PC-9 (cell line): ENCODE measurements at places on chromosomes 13 and 19.
A peak's percentile ranks its signal among the peaks of the same experiment; 100 is the strongest.

DNA sequence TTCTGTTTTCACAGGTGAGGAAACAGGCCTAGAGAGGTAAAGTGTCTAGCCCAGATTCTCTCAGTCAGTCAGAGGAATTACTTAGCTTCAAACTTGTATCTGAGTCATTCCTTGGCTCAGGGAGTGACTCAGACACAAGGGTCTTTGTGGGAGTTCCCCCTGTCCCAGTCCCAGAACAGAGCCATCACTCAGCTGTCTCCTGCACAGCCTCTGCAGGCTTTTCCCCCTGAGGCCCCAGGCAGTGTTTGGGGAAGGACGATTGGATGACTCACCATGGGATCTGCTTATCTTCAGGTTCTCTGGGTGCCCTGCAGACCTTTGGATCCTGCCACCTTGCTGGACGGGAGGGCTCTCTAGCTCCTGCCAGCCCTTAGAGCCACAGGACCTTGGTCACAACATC lies 13.2 kb downstream of the ZNF793 start:
- peak; percentile 30 for DNase-seq

- H3K4me1 ChIP-seq = peaks cover 25% of the 10 kb centered on the region
- peak; percentile 81 for DNase-seq
- H3K27ac ChIP-seq = no peak overlapping the region
- no peaks in the 10 kb centered on the region for H3K36me3 ChIP-seq
- no peaks in the 10 kb centered on the region for H3K27me3 ChIP-seq
- peak overlapping the region; percentile 64 for H3K4me3 ChIP-seq
Measured at GRCh38 chr19:9792206-9793070, 23.9 kb upstream of the ZNF846 start.

DNA sequence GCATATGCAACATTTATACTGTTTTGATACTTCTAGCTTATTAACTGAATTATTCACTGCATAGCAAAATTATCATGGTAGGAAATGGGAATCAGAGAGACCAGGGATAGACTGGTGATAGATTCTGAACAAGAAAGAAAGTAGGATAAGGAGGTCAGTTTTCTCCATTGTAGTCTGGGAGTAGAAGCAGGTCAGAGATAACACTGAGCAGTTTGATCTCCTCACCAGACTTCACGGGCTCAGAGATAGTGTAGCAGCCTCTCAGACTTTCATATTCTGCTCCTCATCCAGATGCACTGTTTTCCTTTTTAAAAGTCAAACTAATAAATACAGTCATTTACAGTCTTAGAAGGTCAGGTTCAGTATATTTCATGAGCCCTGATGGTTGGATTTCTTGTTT lies 56.0 kb upstream of the MYO16 start:
- no peak overlapping the region for H3K27ac ChIP-seq
- H3K4me3 ChIP-seq = no peak overlapping the region
- DNase-seq = no peak
- no peaks in the 10 kb centered on the region for H3K36me3 ChIP-seq
- no peaks in the 10 kb centered on the region for H3K4me1 ChIP-seq

GRCh38 chr13:26458196-26458749 lies 99.2 kb upstream of the WASF3 start:
- no peak overlapping the region for H3K27ac ChIP-seq
- H3K4me3 ChIP-seq = no peak overlapping the region
- H3K27me3 ChIP-seq = no peaks in the 10 kb centered on the region
- DNase-seq = no peak
- H3K36me3 ChIP-seq = no peaks in the 10 kb centered on the region

GRCh38 chr19:51822946-51823345 lies 28.0 kb downstream of the FPR3 start:
- no peaks in the 10 kb centered on the region for H3K36me3 ChIP-seq
- H3K4me3 ChIP-seq = no peak overlapping the region
- no peak for DNase-seq
- no peak overlapping the region for H3K27ac ChIP-seq
- H3K4me1 ChIP-seq = no peaks in the 10 kb centered on the region
- H3K27me3 ChIP-seq = peaks cover 4% of the 10 kb centered on the region; the same call in 1 of the 2 replicates

DNA sequence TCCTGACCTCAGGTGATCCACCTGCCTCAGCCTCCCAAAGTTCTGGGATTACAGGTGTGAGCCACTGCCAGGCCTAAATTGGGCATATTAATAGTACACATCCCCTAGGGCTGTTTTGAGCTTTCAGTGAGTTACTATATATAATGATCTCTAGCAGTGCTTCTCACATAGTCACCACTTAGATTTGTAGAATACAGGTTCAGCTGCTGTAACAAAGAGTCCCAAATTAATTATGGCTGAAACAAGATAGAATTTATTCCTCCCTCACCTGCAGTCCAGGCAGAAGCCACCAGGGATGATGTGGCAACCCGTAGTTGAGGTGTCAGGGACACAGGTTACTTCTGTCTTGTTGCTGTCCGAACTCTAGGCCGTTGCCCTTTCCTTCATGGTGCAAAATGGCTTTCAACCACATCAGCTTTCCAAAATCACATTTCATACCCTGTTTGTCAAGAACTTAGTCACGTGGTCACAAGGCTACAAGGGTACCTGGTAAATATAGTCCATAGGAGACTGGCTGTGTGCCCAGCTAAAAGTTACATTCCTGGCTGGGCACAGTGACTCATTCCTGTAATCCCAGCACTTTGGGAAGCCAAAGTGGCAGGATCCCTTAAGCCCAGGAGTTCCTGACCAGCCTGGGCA lies 2.9 kb downstream of the PROSER3 start:
- no peaks in the 10 kb centered on the region; the same call in 1 of the 2 replicates for H3K36me3 ChIP-seq
- no peak for DNase-seq
- no peaks in the 10 kb centered on the region for H3K27me3 ChIP-seq

GRCh38 chr19:29076963-29077362 lies 136.0 kb downstream of the UQCRFS1 start:
- H3K27me3 ChIP-seq = peaks cover 59% of the 10 kb centered on the region
- no peak overlapping the region for H3K27ac ChIP-seq
- no peaks in the 10 kb centered on the region for H3K36me3 ChIP-seq
- no peak overlapping the region for H3K4me3 ChIP-seq
- no peak for DNase-seq

DNA sequence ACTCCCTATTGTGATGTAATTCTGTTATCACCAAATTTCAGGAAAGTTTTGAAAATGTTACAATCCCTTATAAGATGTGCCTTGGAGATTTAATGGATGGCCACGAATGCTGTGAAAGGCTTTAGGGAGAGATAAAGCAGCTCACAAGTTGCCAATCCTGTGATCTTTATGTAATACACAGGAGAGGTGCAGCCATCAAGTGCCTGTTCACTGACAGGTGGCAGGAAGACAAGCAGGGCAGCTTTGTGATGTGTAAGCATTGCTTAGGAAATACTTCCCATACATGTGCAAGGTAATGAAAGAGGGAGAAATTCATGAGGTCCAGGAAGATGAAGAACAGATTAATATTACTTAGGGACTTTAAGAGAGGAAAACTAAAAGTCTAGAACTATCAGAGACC lies 628.8 kb downstream of the SLITRK6 start:
- H3K4me1 ChIP-seq = no peaks in the 10 kb centered on the region
- no peak overlapping the region for H3K27ac ChIP-seq
- DNase-seq = no peak

DNA sequence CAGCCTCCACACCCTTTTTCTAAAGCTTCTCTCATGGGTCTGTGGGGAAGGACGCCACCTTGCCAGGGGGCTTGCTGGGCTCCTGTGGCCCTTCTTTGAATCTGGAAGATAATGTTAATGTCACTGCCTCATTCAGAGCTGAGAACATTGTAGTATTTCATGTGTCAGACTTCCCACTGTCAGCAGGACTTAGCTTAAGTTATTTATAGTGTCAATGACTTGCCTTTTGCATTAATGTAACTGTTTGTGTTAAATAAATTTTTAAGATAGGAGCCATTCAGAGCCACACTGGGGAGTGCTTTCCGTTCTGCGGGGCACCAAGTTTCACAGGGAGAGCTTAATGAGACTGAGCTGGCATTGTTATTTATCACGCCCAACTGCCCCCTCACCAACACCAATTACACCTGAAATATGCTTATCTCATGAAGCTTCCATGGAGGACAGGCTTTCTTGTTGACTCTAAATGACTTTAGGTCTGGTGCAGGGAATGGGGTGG lies 226.9 kb upstream of the UBL3 start:
- H3K36me3 ChIP-seq = no peaks in the 10 kb centered on the region
- no peak for DNase-seq
- no peak overlapping the region for H3K4me3 ChIP-seq
- H3K27ac ChIP-seq = no peak overlapping the region

DNA sequence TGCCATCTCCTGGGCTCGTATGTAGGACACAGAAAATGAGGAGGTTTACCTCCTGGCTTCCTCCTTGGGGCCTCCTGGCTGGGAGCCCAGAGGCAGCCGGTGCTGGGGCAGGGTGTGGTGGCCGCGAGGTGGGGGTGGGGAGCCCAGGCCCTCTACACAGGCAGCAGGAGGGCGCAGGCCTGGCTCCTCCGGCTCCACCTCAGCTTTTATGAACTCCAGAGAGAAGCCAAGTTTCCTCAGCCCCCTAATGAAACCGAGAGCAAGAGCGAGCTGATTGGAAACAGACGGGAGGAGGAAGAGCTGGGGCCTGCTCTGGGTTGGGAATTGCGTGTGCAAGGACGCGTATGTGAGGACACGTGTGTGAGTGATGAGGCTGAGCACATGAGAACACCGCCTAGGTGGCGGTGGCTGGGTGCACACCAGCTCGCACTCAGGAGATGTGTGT lies 23.1 kb downstream of the LYL1 start:
- no peaks in the 10 kb centered on the region for H3K36me3 ChIP-seq
- H3K27ac ChIP-seq = no peak overlapping the region
- H3K4me1 ChIP-seq = no peaks in the 10 kb centered on the region
- peaks cover 3% of the 10 kb centered on the region; the same call in 1 of the 2 replicates for H3K27me3 ChIP-seq

- no peak for DNase-seq
- H3K4me1 ChIP-seq = no peaks in the 10 kb centered on the region
- no peak overlapping the region for H3K27ac ChIP-seq
- no peak overlapping the region for H3K4me3 ChIP-seq
- H3K27me3 ChIP-seq = peaks cover 47% of the 10 kb centered on the region
Measured at GRCh38 chr13:27406178-27406939, 18.1 kb upstream of the GTF3A start.

DNA sequence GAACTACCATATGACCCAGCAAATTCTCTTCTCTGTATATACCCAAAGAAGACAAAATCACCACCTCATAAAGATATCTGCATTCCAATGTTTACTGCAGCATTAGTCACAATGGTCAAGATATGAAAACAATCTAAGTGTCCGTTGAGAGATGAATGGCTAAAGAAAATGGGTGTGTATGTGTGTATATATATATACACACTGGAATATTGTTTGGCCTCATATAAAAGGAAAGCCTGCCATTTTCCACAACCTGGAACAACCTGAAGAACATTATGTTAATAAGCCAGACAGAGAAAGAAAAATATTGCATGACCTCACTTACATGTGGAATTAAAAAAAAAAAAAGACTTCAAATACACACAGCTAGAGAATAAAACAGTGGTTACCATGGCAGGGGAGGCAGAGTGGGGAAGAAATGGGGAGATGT lies 29.5 kb upstream of the RBM26 start:
- no peaks in the 10 kb centered on the region for H3K27me3 ChIP-seq
- H3K36me3 ChIP-seq = no peaks in the 10 kb centered on the region
- H3K27ac ChIP-seq = peak overlapping the region; percentile 11; the same call in 1 of the 2 replicates
- H3K4me1 ChIP-seq = peaks cover 15% of the 10 kb centered on the region
- DNase-seq = no peak

DNA sequence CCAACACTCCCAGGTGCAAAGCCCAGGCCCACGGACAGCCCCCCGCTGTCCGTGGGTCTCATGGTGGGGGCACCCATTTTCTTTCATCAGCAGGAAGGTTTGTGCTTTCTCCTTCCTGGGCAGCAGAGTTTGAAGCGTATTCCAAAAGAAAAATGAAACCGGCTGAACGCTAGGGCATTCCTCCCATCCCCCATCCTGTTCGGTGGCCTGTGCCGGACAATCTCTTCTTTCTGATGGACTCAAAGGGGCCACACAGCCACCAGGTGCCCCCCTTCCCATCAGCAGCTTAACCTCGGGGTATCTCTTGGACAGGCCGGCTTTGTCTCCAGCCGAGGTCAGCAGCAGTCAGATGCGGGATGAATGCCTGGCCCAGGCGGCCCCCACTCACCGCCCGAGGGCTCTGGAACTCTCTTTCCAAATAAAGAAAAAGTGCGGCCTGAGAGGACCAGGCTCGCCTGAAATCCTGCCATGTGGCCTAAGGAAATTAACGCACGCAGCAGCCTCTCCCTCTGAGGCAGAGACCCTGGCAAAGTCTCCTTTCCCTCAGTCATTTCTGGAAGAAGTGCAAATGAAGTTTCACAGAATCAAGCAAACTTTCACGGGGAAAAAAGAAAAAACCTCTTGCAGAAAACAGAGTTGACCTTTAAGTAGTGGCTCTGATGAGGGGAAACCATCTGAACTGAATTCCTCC lies 67.8 kb downstream of the RASA3 start:
- H3K36me3 ChIP-seq = no peaks in the 10 kb centered on the region
- no peaks in the 10 kb centered on the region for H3K27me3 ChIP-seq
- peaks cover 61% of the 10 kb centered on the region for H3K4me1 ChIP-seq
- H3K27ac ChIP-seq = peak overlapping the region; percentile 92

DNA sequence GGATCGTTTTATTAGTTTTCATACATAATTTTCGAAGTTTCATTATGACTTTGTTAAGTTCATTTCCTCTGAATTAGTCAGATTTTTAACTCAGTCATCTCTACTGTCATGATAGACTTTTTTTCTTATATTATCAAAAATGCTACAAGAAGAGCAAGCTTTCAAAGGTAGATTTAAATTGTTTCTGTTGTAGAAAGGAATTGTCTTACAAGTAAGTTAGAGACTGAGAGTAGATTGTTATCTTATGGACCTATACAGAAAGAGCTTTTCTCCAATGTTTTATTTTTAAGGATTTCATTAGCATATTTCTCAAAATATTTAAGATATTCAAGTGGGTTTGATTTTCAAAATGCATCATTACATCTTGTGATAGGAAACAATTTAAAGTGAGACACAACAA lies 2.7 kb downstream of the MAB21L1 start:
- no peaks in the 10 kb centered on the region for H3K27me3 ChIP-seq
- no peaks in the 10 kb centered on the region for H3K4me1 ChIP-seq
- H3K36me3 ChIP-seq = no peaks in the 10 kb centered on the region

DNA sequence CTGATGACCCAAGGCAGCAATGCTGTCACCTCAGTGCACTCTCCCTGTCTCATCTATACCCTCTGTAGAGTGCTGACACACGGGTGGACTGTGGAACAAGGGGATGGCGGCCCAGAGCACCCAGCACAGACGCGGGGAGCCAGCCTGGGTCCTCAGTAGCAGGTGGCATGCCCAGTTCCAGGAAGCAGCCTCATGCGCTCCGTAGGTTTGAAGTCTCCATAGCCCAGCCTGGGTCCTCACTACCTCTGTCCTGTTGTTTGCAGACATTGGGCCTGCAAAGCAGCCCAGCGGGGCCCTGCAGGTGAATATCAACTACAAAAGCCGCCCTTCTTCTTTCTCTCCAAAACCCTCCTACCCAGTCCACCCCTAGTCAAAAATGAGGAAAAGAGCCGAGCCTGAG lies 5.0 kb upstream of the SLC7A9 start:
- no peak for DNase-seq
- H3K27me3 ChIP-seq = no peaks in the 10 kb centered on the region
- no peaks in the 10 kb centered on the region for H3K36me3 ChIP-seq
- H3K4me3 ChIP-seq = no peak overlapping the region
- H3K4me1 ChIP-seq = no peaks in the 10 kb centered on the region
